Thoracic aorta endothelial cell (primary cell): ENCODE measurements at places on chromosomes 6 and 20. TPM values are rescaled to one million over a fixed set of nuclear protein-coding genes. Genes with fewer than 3 reads are reported as not detected.

Gene SLC25A27
- 1.7 and 4.2 TPM in 2 replicates for total RNA-seq

Gene EDN1
- 244 and 403 TPM in 2 replicates for total RNA-seq

Gene OXT
- not detected in 2 replicates for total RNA-seq

Gene EEF1A2
- 1.0 and 2.3 TPM in 2 replicates for total RNA-seq

Gene ATG5
- total RNA-seq = 55.4 and 71.0 TPM in 2 replicates

Gene MUC22
- not detected in 2 replicates for total RNA-seq

Gene DDO
- total RNA-seq = 0.36 TPM in 1 of 2 replicates, not detected in the other

Gene NELFE
- 99.7 and 101 TPM in 2 replicates for total RNA-seq

Gene SMIM28
- total RNA-seq = not detected in 2 replicates

Gene TSHZ2
- not detected in 2 replicates for total RNA-seq

Gene ZNF311
- total RNA-seq = 0.50 and 0.66 TPM in 2 replicates

Gene PXT1
- 0.13 TPM in 1 of 2 replicates, not detected in the other for total RNA-seq

Gene POM121L2
- not detected in 2 replicates for total RNA-seq

Gene ADGRF1
- total RNA-seq = not detected in 2 replicates

Gene CDH4
- 0.40 and 5.7 TPM in 2 replicates for total RNA-seq

Gene CYP24A1
- not detected in 2 replicates for total RNA-seq

Gene ARMC12
- 0.13 TPM in 1 of 2 replicates, not detected in the other for total RNA-seq

Gene RAD21L1
- 0.07 and 0.53 TPM in 2 replicates for total RNA-seq

Gene MYL9
- 2.0 and 5.7 TPM in 2 replicates for total RNA-seq

Gene CUL9
- 23.3 and 26.6 TPM in 2 replicates for total RNA-seq

Gene FAM209B
- not detected in 2 replicates for total RNA-seq

Gene SYNGAP1
- total RNA-seq = 3.5 and 6.7 TPM in 2 replicates

Gene BHLHE23
- total RNA-seq = not detected in 2 replicates

Gene RBBP9
- total RNA-seq = 17.7 and 19.9 TPM in 2 replicates

Gene TRIM31
- total RNA-seq = not detected in 2 replicates

Gene OR12D3
- not detected in 2 replicates for total RNA-seq

Gene CCDC170
- total RNA-seq = under 0.01 and 0.14 TPM in 2 replicates

Gene SLC35D3
- not detected in 2 replicates for total RNA-seq

Gene KCNK5
- total RNA-seq = not detected in 2 replicates

Gene OLIG3
- not detected in 2 replicates for total RNA-seq
